ENCODE measurements at places on chromosomes 5 and 9.

- no peak for DNase-seq
Measured at GRCh38 chr5:125607018-125607417, 816.2 kb upstream of the GRAMD2B start.

GRCh38 chr9:115637661-115638060, 515.9 kb upstream of the PAPPA start:
- DNase-seq, result no peak

- DNase-seq, result no peak
Measured at GRCh38 chr5:67957374-67957773, 258.2 kb upstream of the PIK3R1 start.

DNA sequence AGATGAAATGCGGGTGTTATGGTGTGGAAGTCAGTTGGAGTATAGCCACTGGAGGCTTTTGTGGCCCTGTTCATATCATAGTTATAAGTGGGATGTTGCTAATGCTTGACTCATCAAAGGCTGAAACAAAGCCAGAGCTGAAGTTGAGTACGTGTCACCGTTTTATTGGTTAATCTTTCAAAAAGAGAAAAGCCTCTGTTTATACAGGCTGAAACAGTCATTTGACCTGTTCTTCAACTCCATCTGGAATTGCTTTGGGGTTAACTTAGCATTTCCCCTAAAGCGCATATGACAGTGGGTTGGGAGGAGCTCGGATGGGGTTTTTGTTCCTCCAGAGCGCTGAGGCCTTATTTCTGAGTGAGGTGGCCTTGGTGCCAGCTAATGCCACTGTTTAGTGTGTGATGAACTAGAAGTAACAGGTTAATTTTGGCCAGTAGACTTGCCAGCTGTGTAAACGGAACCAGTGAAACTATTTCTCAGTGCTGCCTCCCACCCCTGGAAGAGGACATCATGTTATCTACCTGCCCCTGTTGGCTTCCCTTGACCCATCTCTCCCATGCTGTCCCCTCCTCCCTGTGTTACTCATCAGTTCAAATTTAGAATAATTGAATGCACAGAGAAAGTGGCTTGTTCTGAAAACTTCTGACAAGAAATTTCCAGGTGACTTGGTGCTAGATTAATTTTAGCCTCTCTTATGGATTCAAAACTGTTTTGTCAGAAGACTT, 34.2 kb downstream of the MTAP start:
- no peak for DNase-seq

DNA sequence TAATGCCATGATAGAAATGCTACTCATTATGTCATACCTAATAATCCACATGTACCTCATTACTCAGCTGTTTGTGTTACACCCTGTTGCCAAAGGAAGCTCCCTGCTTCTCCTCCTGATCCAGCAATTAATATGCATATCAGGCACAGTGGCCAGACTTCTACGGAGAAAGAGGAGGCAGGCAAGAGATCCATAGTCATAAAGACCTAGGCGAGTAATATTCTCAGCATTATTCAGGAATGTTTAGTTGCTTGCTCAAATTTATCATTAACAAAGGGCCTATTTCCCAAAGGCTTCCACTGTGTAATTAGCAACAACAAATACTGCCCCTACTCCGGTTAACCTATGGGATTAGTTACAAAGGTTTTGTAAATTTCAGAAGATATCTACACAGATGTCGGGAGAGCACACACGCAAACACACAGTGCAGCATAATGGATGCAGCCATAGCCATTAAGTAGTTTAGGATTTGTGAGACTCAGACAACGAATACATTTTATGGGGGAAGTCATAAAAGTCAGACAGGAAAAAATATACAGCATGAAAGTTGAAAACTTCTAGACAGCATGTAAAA, 192.6 kb downstream of the EFNA5 start:
- DNase-seq, result no peak

DNA sequence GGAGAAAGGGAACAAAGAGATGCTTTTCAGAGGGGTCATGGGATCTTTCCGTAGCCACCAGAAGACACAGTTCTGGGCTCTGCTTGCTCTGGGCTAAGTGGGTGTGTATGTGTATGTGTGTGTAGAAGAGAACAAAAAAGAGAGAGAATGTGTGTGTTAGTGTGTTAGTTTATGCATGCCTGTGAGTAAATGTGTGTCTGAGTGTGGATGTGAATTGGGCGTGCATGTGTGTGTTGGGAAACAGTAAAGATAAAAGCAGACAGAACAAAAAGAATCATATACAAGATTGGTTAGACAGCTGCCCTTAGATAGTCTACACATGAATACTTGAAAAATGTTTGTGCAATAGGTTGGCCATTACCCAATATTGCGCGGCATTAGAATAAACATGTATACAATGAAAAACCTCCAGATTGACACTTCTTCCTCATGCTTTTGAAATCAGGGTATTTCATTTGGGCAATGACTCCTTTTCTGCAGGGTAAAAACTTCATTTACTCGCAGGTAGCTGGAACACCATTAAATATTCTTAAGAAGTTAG, 36.5 kb upstream of the HSPA9 start:
- DNase-seq, result no peak

DNA sequence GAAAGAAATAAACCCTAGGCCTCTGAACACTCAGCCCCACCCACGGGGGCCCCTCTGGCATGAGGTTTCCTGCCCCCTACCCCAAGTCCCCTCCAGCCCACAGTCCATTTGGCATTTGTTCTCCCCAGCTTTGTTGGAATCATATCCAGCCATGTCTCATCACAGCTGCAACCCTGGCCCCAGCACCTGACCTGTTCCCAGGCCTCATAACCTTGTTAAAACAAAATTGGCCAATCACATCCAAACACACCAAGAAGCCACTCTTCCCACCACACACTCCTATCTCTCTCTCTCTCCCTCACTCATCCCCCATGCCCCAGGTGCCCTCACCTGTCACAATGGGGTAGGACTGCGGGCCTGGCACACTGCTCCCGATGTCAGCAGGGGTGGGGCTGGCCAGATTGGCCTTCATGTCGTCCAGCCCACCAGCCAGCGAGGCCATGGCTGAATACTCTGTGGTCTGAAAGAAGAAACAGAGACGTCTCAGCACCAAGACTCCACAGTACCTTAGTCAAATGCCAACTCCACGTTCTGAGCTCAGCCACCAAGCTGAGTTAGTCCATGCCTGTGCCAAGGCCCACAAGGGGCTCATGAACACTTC, 110.9 kb downstream of the PAX5 start:
- no peak for DNase-seq

GRCh38 chr9:82805027-82805426, 257.9 kb downstream of the RASEF start:
- no peak for DNase-seq

DNA sequence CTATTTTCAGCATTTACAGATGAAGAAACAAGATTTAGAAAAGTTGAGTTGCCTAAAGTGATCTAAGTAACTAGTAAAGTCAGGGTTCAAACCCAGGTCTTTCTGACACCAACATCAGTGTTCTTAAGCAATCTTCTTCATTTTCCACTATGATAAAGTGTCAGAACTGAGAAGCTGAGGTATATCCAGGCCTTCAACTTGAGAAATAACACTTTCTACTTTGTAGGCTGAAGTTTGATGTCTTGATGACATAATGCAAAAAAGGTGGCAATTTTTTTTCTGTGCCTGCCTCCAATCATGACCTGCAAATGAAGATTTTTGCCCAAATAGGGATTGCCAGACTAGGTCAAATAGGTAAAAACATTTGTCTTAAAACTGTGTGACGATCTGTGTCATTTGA, 81.3 kb downstream of the NR3C1 start:
- peak; percentile 17 for DNase-seq

DNA sequence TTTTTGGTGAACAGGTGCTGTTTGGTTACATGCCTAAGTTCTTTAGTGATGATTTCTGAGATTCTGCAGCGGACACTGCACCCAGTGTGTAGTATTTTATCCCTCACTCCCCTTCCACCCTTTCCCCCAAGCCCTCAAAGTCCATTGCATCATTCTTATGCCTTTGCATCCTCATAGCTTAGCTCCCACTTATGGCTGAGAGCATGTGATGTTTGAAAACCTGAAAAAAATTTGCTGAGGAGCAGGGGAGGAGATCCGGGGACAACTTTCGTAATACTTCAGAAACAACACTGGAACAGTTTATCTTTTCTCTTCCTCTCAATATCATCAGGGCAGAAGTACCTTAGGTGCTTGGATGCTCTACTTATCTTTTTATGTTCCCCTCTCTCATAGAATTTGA, 226.4 kb downstream of the ADAMTS6 start:
- no peak for DNase-seq

DNA sequence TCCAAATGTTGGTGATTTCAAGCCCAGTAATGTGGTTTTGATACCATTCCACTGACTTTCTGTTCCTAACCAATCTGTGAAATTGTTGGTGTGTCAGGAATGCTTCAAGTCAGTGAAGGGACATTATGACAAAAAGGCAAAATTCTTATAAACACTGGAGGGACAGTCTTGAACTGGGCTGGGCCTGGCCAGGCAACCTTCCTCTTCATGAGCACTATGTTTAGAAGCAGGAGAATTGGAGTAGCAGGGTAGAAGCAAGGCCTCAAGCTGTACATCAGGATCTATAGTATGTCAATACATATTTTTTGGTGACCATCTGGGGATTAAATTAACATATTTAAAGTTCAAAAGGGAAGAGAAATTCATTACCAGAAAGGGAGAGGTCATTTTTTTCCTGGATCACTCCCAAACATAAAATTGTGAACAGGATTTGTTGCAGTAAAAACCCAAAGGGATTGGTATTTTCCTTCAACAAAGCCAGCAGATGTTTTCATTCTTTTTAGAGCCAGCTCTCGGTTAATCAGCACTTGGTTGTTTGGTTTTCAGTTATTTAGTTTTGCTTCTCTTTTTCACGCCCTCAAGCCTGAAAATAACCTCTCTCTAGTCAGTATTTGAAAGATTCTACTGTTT, 77.9 kb upstream of the PIK3R1 start:
- DNase-seq, result no peak

DNA sequence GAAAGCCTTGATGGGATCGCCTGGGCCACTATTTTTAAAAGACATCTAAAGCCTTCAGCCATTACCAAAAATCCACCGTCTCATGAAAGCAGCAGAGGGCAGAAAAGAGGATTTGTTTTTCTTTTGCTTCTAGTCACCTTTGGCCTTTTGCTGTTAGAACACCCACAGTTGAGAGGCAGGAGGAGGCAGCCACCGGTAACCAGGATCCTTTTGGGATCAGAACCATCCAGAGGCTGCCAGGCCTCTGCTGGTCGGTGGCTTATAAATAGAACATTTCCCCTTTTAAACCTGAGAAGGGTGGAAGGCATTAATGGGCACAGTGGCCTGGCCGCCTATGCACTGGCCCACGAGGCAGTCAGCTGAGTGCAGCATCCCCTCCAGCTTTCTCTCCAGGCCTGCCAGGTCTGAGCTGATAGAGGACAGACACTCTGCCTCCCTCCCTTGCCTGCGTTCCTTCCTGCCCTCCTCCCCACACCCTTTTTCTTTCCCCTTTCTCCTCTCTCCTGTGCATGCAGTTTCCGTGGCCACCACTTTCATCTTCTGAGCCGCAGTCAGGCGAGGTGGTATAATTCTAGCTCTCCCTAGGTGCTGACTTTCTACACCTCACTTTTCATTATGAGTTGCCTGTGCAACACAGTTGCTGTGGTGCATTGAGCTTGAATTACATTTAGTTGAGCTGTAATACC, 253.4 kb downstream of the ARHGAP26 start:
- no peak for DNase-seq

DNA sequence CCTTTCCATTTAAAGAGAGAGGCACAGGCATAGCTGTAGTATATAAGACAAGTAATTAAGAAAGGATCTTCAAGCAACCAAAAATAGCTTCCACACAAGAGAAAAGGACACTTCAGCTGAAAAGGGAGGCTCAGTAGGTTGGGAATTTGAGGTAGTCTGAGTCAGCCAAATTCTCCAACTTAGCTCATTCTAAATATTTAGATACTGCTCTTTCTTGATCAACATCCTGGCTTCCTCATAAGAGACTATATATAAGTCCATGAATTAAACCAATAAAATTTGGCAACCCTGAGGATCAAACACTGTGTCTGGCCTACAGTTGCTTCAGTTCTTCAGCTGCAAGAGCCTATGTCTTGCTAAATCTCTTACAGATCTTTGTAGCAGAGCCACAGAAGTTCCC, 17.8 kb downstream of the HINT1 start:
- no peak for DNase-seq

GRCh38 chr5:42828671-42829070, 17.0 kb upstream of the SELENOP start:
- no peak for DNase-seq

- DNase-seq, result no peak
Measured at GRCh38 chr5:68347536-68347935, 132.0 kb downstream of the PIK3R1 start.

DNA sequence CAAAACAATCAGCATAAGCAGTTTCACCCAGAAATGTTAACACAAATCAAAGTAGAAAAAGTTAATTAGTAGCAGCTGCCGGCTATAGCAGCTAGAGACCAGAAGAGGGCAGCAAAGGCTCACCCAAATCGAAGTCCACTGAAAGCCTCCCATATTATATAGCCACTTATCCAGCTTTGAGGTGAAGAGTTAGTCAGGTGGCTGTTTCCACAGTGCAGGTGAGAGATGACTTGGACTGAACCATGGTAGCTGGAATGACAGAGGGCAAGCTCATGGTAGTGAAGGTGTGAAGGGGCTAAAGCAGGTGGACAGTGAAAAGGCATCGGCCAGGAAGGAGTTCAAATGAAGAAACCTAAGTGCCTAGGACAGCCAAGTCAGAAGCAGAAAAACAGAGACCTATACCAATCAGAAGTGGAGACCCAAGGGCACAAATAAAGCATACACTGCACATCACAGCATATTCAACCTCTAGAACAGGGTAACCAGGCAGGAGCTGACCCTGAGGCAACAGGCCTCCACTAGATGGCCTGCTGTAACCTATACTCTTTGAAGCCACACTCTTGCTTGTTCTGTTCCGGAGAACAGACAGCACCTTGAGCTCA, 7.2 kb upstream of the RNF38 start:
- peak; percentile 69 for DNase-seq

DNA sequence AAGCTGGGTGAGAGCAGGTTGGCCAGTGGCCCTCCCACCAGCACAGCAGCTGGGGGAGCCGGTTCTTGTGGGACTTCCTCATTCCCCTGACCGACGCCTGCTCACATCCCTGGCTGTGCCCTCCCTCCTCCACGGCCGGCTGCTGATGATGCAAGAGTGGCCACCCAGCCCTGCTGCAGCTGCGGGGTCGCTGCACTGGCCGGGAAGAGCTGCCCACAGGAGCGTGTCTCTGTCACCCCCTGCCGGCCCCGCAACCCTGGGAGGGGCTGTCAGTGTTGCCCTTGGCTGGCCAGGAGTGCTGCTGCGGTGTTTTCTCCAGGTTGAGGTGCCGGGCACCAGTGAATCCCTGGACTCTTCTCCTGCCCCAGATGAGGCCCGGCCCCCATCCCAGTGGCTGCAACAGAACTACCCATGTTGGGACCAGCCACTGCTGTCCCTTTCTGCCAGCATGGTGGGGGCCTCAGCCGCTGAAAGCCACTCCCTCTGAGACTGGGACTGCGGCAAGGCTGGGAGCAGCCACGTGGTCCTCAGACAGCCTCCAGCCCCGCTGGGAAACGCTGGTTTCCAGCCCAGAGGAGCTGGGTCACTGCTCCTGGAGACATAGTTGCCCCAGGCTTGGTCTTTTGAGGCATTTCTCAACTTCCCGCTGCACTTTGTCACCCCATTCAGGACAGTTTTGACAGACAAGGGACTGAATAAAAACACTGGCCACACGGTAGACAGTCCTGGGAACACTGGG, 739 bp downstream of the CARD9 start:
- no peak for DNase-seq

Data from putamen (tissue), 1 donor.